ENCODE measurements at places on chromosomes 4 and X. TPM values are rescaled to one million over a fixed set of nuclear protein-coding genes. Genes with fewer than 3 reads are reported as not detected.

DNA sequence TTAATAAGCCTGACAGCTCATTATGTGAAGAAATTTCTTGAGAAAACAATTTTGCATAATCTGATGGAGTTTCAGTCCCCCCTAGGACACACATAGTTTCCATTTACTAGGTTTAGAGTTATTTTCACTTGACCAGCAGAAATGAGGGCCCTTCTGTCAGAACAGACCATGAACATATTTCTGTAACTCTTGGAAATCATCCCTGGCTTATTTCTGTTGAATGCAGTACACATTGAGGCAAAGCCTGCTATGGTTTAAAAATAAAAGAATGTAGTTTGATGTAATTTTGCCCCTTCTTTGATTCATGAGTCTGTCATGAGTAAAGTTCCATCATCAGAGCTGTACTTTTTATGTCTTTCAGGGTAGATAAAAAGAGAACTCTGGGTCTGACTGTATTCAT, 104.6 kb upstream of the ETNPPL start:
- no peaks in the 10 kb centered on the region for H3K36me3 ChIP-seq
- no peaks in the 10 kb centered on the region for H3K4me1 ChIP-seq
- no peak for DNase-seq
- no peak overlapping the region for H3K27ac ChIP-seq
- H3K27me3 ChIP-seq = no peaks in the 10 kb centered on the region

DNA sequence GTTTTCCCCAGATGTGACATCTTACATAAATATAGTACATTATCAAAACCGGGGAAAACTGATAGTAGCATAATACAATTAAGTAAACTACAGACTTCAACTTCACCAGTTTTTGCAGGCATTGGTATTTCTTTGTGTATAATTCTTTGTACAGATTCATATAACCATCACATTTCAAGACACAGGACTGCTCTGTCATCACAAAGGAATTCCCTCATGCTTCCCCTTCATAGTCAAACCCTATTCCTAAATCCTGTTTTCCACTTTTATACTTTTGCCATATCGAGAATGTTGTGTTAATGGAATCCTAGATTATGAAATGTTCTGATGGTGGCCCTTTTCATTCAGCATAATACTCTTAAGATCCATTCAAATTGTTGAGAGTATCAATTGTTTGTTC, 36.0 kb downstream of the STIM2 start:
- no peak overlapping the region for H3K27ac ChIP-seq
- H3K4me1 ChIP-seq = peaks cover 21% of the 10 kb centered on the region
- no peak overlapping the region for H3K4me3 ChIP-seq
- DNase-seq = peak; percentile 9
- H3K36me3 ChIP-seq = no peaks in the 10 kb centered on the region

DNA sequence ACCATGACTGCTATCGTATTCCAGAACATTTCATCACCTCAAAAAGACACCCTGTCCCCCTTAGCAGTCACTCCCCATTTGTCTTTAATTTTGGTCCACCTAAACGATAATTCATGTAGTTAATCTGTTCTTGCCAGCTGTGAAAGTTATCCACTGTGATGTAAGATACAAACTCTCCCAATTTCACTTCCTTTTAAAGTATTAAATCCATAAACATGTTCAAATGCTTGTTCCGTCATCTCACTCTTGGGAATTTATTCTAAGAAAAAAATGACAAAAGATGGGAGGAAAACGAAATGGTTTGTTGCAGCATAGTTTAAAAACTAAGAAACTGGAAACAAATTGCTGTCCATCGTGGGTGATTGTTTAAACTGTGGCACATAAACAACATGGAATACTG, 53.7 kb upstream of the IRF2 start:
- DNase-seq = no peak
- H3K27ac ChIP-seq = no peak overlapping the region
- H3K27me3 ChIP-seq = peaks cover 1% of the 10 kb centered on the region
- H3K4me1 ChIP-seq = no peaks in the 10 kb centered on the region

DNA sequence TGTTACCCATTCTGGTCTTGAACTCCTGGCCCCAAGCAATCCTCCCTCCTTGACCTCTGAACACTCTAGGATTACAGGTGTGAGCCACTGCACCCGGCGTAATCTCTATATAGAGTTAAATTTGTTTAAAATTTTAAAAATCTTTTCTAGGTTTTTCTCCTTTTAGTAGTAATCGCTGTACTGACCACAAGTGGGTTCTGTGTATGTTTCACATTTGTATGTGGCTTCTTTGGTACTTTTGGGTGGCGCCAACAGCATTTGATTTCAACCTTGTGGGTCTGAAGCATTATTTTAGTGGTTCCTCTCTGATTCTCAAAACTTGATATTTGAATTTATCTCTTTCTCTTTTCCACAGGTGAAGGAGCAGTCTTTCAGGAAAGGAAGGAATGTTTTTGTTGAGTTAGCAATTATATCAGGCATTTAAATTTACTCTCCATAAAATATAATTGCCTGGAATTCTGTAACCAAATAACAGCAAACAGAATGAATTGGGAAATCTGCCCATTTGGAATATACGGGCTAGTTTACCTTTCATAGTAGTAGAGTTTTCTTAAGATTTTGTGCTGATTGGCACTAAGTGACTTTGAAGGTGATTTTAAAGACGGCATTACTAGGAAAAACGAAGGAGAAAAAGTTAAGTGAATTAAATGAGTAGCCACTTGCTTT, 29.5 kb downstream of the ARHGAP10 start:
- H3K4me1 ChIP-seq = no peaks in the 10 kb centered on the region
- no peak overlapping the region for H3K27ac ChIP-seq

GRCh38 chr4:20281453-20281852, 29.7 kb downstream of the SLIT2 start:
- no peak for DNase-seq
- H3K4me3 ChIP-seq = no peak overlapping the region
- no peaks in the 10 kb centered on the region for H3K36me3 ChIP-seq
- H3K4me1 ChIP-seq = peaks cover under 1% of the 10 kb centered on the region
- H3K27me3 ChIP-seq = no peaks in the 10 kb centered on the region
- H3K27ac ChIP-seq = no peak overlapping the region

The UGT2A1 gene
- not detected for total RNA-seq

DNA sequence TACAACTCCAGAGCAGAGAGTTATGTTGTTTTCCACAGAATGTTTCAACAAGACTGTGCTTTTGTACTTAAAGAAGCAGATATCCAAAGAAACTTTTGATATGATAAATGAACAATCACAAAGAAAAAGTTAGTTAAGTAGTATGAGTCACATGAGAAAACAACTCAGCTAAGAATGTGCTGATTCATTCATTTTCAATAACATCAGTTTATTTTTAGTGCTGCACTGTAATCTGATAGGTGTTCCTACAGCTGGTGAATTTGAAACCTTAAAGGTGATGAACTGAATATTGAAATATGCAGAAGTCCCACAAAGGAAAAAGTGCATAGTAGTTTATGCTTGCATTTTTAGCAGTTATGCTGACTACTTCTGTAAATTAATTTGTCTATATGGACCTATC, 180.3 kb upstream of the TENM3 start:
- no peaks in the 10 kb centered on the region for H3K27me3 ChIP-seq
- no peak overlapping the region for H3K4me3 ChIP-seq
- DNase-seq = no peak
- no peaks in the 10 kb centered on the region for H3K4me1 ChIP-seq
- no peaks in the 10 kb centered on the region for H3K36me3 ChIP-seq

DNA sequence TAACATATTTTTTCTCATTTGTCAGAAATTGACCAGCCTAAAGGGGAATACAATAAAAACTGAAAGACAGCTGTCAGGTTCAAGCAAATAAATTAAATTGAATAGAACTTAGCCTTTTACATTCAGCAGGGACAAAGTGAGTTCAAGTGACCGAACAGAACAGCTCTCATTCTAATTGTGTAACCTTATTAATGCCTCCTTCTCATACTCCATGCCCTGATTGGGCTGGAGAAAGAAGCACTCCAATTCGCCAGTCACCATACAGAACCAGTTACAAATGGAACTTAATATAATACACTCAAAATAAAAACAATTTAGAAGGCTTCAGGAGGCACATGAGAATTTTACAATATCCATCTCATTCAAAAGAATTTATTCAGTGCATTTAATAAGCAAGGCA, 8.0 kb downstream of the PPP3CA start:
- H3K4me1 ChIP-seq = no peaks in the 10 kb centered on the region
- H3K4me3 ChIP-seq = no peak overlapping the region
- DNase-seq = no peak
- H3K27me3 ChIP-seq = no peaks in the 10 kb centered on the region
- no peak overlapping the region for H3K27ac ChIP-seq
- H3K36me3 ChIP-seq = no peaks in the 10 kb centered on the region

DNA sequence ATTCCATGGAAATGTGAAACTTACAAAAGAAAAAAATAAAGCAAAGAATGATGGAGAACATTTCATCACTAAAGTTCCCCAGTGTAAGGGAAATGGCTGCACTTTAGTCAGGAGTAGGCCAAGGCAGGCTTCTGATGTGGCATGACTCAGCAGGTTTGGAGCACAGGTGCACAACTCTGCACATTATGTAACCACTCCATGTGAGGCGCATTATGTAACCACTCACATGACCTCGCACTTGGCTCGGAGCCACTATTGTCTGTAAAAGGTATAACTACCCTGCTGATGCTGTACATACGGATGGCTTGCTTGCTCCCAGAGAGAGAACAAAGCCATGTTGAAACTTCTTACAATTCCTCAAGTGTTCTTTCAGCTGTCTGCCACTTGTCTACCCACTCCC, 727.6 kb downstream of the TRAM1L1 start:
- H3K4me1 ChIP-seq = no peaks in the 10 kb centered on the region
- no peaks in the 10 kb centered on the region for H3K36me3 ChIP-seq
- peak; percentile 45 for DNase-seq
- H3K27me3 ChIP-seq = no peaks in the 10 kb centered on the region

DNA sequence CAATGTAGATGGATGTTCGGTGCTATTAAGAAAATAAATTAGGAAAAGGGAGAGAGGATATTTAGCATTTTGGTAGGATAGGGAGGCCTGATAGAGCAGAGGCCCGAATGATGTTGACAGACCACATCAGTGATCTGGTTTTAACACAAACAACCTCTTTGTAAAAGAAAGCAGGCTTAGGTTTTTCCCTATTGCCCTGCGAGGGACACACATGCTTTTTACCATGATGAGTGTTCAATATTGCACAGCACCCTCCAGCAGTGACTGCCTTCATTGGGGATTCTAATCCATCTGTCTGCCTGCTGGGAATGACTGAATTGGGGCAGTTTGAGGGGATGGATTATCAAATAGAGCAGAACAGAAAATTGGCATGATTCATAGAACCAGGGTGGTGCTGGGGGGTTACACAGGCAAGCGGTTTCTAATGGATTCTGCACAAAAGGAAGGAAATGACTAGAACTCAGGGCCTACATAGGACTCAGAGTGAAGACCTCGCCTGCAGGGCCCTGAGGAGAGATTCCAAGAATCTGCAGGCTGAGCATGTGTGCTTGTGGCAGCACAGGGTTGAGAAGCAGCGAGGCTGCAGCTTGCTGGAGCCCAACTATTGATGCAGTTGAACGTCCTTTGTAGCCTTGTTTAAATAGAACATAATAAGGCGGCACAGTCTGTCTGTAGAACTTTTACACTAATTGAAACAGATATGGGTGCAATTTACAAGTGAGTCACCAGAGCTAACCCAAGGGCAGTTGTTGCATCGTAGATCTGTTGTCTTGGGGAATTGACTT, 58.0 kb downstream of the RHOH start:
- peak; percentile 71 for DNase-seq
- H3K4me1 ChIP-seq = peaks cover 30% of the 10 kb centered on the region
- peak overlapping the region; percentile 67 for H3K27ac ChIP-seq
- no peaks in the 10 kb centered on the region for H3K36me3 ChIP-seq
- no peak overlapping the region for H3K4me3 ChIP-seq

DNA sequence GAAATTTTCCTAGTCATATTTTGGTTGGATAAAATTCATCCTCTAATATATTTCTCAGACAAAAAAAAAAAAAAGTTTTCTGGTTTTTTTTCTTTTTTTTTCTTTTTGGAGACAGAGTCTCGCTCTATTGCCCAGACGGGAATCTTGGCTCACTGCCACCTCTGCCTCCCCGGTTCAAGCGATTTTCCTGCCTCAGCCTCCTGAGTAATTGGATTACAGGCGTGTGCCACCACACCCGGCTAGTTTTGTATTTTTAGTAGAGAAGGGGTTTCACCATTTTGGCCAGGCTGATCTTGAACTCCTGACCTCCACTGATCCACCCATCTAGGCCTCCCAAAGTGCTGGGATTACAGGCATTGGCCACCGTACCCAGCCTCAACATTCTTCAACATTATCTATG, 432.7 kb upstream of the PABPC4L start:
- no peak for DNase-seq
- H3K4me3 ChIP-seq = no peak overlapping the region
- H3K27me3 ChIP-seq = no peaks in the 10 kb centered on the region
- H3K4me1 ChIP-seq = no peaks in the 10 kb centered on the region
- no peak overlapping the region for H3K27ac ChIP-seq

GRCh38 chr4:25439918-25440477, 62.9 kb downstream of the ANAPC4 start:
- H3K36me3 ChIP-seq = no peaks in the 10 kb centered on the region
- H3K4me3 ChIP-seq = no peak overlapping the region
- DNase-seq = peak; percentile 71

DNA sequence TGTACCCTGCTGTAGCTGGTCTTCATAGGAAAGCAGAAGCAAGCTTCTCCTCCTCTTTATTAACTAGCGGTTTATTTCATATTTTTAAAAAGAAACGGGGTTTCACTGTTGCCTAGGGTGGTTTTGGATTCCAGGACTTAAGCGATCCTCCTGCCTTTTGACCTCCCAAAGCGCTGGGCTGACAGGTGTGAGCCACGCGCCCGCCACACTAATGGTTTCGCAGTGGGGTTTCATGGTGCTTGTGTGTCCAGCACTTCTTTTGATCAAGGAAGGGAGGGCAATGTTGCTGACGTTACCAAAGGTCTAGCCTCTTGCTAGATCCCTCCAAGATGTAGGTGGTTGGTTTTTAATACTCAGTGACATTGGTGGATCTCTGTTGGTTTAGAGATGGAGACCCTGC, 1.4 kb downstream of the MAEA start:
- DNase-seq = no peak
- peaks cover 3% of the 10 kb centered on the region for H3K36me3 ChIP-seq
- peaks cover 16% of the 10 kb centered on the region for H3K4me1 ChIP-seq
- H3K4me3 ChIP-seq = peak overlapping the region; percentile 87
- H3K27me3 ChIP-seq = no peaks in the 10 kb centered on the region
- no peak overlapping the region for H3K27ac ChIP-seq

DNA sequence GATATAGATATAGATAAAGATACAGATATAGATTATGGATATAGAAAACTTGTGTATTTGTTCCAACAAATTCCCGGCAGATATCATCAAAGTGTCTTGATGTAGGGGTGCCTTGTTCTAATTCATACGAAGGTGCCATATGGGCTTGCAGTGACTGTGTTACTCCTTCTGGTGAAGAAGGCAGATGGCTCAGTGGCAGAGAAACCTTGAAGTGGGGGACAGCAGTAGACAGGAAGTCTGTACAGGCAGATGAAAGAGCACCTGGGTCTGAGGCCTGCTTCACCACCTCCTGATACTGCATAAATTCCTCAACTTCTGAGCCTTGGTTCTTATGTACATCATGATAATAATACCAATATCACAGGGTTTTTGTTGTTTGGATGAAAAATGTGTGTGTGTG, 179.5 kb upstream of the GATB start:
- no peak overlapping the region for H3K4me3 ChIP-seq
- no peaks in the 10 kb centered on the region for H3K4me1 ChIP-seq
- no peak overlapping the region for H3K27ac ChIP-seq
- DNase-seq = no peak

Data from endothelial cell of umbilical vein (primary cell).